ENCODE measurements at places on chromosomes 2 and 18.

- no peak for DNase-seq
These were observed 14.2 kb downstream of the FAM110C start for GRCh38 chr2:32068-32467.

DNA sequence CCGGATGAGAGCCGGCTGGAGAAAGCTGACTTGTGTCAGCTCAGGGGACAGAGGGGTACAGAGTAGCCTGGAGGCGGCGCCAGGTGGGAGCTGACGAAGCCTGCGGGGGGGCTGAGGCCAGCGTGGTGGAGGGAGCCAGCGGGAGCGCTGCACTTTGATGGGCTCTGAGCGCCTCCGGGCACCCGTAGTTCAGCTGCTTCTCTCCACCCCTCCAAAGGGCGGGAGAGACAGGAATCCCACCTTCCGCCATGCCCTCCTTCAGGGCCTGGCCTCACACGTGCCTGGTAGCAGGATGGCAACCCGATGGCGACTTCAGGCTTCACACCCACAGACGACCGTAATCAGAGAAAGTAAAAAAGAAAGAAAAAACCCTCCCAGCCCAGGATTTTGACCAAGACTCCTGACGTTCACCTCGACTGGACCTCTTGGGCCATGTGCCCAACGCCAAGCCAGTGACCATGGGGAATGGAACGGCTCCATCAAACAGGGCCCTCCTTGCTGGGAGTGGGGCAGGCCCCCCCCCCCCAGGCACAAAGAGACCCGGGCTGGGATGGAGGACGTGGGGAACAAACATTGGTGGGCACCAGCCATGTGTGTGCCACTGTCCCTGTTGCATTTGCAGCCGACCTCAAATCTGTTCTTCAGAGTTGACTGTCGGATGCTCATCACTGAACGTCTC lies 60.7 kb upstream of the ASAP2 start:
- no peak for DNase-seq

- DNase-seq = no peak
These were observed 5.0 kb upstream of the FARP2 start for GRCh38 chr2:241350878-241351639.

DNA sequence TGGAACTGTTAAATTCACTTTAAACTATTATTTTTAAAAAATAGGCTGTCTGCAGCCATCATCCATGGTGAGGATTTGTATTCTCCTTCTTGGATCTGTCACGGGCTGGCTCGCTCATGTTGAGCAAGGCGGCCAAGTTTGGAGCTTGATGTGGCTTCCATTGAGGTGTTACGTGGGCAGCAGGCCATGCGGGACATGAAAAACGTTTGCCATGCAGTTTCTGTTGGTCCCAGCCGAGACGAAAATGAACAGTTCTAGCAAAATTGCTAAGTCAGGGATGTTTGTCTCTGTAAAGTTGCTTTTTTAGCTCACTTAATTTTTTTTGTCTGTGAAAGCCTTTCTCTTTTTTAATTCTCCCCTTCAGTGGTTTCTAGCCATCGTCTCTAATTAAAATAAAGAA lies 70.2 kb upstream of the MGAT5 start:
- no peak for DNase-seq

DNA sequence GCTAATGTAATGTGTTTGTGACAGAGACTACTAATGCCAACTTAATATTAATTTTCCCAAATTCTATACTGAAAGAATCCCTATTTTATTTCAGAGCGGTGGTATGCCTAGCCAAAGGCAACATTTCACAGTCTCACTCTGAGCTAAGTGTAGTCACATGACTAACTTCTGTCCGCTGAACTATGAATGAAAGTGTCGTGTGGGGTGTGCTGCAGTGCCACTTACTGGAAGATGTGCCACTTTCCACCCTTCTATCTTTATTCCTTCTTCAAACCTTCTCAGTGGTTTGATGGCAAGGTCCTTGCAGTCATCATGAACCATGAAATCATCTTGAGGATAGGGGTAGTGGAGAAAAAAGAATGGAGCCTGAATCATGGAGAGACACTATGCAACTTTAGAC lies 47.3 kb upstream of the C1D start:
- DNase-seq = no peak

DNA sequence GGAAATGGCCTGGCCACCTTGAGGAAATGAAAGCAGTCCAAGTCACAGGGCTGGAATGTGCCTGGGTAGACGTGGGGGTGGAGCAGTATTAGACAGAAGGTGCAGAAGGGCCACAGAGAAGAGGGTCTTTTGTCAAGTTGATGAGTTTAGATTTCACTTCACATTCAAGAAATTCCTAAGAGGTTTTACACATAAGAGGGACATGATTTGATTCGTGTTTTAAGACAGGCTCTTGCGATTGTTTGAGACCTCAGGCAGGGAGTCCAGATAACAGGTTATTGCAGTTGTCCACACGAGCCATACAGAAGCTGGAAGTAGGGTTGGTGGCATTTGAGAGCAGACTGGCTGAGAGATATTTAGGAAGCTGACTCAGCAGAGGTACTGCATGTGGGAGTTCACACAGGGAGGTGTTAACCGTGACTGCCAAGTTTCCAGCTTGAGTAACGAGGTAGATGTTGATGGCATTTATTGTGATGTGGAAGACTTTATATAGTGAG lies 64.6 kb downstream of the NEB start:
- no peak for DNase-seq

DNA sequence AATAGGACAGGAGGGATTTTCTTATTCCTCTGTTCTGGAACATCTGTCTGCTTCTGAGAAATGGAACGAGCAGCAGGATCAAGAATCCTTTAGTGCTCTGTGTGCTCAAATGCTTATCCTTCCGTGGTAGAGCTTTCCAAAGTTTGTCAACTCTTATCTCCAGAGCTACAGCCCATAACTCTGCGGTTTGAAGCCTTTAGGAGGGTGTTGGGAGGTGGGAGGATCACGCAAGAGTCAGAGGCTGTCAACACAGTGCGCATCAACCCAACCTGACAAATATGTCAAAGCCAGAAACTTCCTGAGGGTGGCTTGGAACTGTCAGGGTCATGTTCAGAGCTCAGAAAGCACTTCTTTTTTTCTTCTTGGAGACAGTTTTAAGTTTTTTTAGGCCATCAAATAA lies 95.9 kb downstream of the CRIM1 start:
- DNase-seq = no peak

GRCh38 chr2:14480906-14481305 lies 151.6 kb upstream of the LRATD1 start:
- DNase-seq = no peak

GRCh38 chr2:64913357-64913869 lies 75.8 kb upstream of the SLC1A4 start:
- DNase-seq = no peak

- DNase-seq = no peak
These were observed 47.6 kb upstream of the GPC1 start for GRCh38 chr2:240387669-240388358.

GRCh38 chr18:74225193-74225840 lies 66.4 kb downstream of the CYB5A start:
- no peak for DNase-seq

DNA sequence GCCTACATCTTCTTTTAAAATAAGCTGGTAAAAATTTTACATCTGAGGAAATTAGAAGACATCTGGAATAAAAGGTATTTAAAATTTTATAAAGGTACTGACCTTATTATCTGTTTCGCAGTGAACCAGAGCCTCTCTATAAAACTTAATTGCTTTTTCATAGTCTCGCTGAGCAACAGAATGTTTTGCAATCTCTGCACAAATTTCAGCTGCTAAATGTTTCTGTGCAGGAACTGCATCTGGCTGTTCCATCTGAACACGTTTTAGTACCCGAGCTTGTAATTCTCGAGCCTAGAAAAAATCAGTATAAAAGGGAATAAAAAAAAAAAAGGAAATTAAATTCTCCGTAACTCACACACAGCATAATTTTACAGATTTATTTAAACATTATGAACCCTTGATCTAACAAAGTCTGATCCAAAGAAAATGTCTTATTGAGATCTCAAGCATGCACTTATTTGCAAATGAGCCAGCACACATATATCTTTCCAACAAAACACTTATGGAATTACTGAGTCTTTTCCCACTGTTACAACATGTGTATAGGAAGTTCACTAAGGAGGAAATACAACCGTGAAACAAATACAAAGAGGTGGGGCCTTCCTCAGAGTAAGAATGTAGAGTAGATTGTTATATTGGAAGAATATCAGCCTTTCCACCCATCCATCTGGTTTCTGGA lies 51.8 kb downstream of the TTC21B start:
- peak; percentile 14 for DNase-seq

GRCh38 chr2:141925511-141925910 lies 205.3 kb downstream of the LRP1B start:
- DNase-seq = no peak

GRCh38 chr2:171271971-171272436 lies 111.3 kb upstream of the TLK1 start:
- DNase-seq = no peak

DNA sequence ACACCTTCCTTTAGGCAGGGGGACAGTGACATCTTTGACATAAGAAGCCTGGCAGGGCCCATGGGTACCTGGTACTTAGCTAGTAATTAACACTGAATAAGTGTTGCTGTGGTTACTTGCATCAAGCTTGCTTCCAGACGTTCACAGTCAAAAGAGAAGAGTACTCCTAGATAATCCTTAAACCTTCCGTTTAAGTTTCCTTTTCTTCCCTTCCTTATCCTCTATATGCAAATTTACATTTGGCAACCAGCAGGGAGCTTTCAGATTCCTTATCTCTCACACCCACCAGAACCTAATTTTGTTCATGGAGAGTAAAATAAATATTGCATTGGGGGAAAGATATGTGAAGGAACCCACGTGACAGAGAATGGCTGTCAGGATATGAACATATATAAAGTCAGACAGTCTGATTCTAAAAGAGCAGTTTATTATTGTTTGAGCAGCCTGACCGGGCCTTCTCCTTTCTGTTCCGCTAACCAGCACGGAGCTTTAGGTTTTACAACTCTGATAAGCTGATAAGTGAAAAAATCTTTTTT lies 7.8 kb upstream of the RAB31 start:
- no peak for DNase-seq

- no peak for DNase-seq
These were observed 5.8 kb downstream of the FHOD3 start for GRCh38 chr18:36303211-36303844.

DNA sequence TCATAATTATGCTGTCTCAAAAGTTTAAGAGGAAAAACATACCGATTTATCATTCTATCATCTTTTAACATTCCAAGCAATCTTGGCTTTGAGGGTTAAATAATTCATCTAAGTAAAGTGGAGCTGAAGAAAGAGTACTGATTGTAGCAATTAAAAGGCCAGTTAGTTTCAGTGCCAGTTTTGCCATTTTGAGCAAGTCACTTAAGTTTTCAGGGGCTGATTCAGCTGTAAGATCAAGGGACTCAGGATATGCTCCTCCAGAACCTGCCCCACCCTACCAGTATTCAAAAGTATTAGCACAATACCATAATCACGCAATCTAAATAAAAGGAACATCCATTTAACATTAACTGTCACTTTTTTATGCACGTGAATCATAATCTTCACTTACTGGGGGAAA lies 1.9 kb downstream of the SS18 start:
- DNase-seq = no peak

DNA sequence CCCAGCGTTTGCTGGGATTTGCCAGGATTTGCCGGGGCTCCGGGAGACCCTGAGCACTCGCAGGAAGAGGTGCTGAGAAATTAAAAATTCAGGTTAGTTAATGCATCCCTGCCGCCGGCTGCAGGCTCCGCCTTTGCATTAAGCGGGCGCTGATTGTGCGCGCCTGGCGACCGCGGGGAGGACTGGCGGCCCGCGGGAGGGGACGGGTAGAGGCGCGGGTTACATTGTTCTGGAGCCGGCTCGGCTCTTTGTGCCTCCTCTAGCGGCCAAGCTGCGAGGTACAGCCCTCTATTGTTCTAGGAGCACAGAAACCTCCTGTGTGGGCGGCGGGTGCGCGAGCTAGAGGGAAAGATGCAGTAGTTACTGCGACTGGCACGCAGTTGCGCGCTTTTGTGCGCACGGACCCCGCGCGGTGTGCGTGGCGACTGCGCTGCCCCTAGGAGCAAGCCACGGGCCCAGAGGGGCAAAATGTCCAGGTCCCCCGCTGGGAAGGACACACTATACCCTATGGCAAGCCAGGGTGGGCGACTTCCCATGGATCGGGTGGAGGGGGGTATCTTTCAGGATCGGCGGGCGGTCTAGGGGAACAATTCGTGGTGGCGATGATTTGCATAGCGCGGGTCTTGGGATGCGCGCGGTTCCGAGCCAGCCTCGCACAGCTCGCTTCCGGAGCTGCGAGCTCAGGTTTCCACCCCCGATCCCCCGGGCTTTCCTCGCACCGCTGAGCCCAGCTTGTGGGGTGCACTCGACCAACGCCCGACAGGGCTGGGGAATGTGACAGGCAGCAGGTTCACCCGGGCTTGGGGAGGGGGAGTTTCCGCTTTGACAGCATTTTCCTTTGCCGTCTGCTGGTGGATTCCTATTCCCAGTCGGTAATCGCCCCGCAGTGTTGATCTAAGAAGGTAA lies 2.8 kb downstream of the ONECUT2 start:
- DNase-seq = peak; percentile 85

DNA sequence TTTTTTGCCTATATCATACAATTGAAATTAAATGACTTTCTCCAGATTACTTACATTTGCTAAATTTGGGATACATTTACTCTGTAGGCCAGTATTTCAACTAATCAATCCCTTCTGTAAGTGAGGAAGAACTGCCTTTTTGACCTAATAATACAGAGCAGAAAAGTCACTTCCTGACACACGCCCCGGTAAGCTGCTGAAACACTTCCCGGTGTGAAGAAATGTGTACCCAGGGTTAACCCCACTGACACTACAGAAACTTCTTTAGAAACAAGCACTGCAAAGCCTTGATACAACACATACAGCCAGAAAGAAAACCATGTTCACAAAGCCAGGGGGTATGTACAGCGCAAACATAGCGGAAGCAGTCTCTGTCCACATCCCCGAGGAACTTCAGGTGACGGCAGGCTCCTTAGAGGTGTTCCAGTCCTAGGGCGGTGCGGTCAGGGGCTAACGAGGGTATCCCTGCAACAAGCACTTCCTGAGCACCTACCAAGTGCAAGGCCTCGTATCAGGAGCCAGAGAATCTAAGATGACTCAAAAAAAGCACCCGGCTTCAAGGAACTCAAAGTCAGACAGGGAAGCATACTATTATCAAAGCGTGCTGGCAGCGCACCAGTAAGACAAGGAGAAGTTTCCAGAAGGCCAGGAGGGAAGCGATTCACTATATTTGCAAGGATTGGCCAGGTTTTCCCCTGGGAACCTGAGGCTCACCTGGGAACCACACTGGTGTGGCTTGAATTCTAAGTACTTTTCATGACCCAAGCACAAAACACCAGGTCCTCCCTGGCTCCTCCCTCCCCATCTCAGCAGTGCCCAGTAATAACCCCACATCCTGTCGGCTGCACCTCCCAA lies 46.6 kb downstream of the ZNF516 start:
- DNase-seq = no peak

- DNase-seq = no peak
These were observed 37.2 kb downstream of the ZNF521 start for GRCh38 chr18:25314838-25315190.

DNA sequence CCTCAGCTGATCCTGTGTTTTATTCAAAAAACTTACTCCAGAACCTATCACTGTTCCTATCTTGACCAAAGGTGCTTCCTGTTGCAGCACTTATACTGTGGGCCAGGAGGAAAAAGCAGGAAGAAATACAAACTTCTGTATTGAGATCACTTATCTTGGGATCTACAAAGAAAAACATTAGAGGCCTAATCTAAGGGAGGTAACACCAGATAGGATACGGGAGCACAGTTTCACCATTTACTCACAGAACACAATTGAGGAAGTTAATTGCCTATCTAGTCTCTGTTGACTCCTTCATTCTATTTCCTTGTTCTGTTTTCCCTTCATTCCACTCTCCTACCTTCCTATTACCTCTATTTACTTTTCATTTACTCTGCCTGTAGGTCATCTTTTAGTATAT lies 287.2 kb upstream of the LINC00305 start:
- no peak for DNase-seq

GRCh38 chr2:147824620-147825019 lies 20.2 kb upstream of the ACVR2A start:
- DNase-seq = no peak
